ENCODE measurements at places on chromosomes 16 and 17.

GRCh38 chr16:83940630-83941378 lies 12.2 kb upstream of the OSGIN1 start:
- DNase-seq, result no peak

DNA sequence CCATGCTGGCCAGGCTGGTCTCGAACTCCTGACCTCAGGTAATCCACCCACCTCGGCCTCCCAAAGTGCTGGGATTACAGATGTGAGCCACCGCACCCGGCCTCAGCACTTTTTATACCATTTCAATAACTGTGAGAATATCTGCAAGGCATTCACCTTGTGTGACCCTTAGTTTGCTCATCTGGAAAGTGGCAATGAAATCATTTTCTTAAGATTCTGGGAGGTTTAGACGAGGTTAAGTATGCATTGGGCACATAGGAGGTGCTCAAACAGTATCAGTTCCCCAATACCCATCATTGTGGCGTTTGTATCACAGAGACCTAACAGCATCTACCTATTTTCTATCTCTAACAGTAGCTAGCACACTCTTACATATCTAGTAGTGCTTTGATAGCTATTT lies 481.9 kb upstream of the ERCC4 start:
- no peak for DNase-seq

DNA sequence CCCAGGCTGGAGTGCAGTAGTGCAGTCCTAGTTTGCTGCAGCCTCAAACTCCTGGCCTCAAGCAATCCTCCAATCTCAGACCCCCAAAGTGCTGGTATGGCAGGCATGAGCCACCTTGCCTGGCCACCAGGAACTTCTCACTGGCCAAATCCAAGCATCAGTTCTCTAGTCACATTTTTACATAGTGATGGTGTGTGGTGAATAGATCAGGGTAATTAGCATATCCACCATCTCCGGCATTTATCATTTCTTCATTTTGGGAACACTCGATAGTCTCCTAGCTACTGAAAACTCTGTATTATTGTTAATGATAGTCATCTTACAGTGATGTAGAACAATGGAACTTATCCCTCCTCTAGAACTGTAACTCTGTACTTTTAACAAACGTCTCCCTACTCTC lies 58.3 kb downstream of the RAB11FIP4 start:
- no peak for DNase-seq

GRCh38 chr16:86707171-86707570 lies 128.8 kb downstream of the FOXL1 start:
- DNase-seq, result no peak

- no peak for DNase-seq
Measured at GRCh38 chr16:66913081-66913480, 5.6 kb downstream of the CDH16 start.

DNA sequence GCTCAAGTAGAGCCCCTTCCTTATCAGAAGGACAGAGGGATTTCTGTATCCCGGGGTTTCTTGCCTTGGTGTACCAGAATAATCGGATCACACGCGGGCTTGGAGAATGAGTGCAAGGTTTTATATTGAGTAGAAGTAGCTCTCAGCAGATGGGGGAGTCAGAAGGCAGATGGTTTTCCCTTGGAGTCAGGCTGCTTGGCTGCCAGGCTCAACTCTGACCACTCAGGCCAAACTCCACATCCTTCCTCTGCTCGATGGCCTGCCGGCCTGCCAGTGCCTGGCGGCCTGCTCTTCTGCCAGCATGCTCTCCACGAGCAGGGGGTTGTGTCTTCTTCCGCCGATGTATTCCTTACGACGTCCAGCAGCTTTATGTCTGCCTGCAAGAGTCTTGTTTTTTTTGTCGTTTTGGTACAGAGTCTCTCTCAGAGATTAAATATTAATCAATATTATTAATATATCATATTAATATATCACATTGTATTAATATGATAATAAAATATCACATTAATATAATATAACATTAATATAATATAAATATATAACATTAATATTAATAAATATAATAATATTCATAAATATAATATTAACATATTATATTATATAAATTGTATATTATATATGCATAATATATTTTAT lies 229.2 kb upstream of the WSCD1 start:
- DNase-seq, result no peak

DNA sequence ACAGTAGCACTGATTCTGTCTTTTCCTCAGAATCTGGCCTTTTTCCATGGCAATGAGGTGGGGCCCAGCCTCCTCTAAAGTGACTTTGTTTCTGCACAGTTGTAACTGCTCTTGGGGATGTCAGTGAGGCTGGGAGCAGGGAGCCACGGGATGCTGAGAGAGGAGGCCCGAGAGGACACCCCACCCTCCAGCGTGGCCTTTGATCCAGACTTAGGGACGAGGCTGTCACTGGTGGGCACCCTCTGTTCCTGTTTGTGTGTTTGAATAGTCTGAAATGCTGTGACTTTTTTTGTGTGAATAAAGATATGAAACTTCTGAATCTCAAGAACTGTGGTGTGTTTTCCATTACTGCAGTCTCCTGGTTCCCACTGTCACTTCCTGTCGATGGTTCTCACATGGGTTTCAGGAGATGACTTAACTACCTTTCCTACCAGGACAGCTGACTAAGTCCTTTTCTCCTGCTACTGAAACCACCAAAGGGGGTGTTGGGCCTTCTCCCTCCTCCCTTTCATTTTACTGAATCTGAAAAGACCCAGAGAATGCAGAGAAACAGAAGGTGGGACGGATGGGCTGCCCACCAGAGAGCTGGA lies 18.6 kb downstream of the KCTD2 start:
- no peak for DNase-seq

- no peak for DNase-seq
Measured at GRCh38 chr17:42853597-42853967, 2.6 kb downstream of the AOC3 start.

- DNase-seq, result no peak
Measured at GRCh38 chr16:13391337-13391736, 489.9 kb downstream of the SHISA9 start.

DNA sequence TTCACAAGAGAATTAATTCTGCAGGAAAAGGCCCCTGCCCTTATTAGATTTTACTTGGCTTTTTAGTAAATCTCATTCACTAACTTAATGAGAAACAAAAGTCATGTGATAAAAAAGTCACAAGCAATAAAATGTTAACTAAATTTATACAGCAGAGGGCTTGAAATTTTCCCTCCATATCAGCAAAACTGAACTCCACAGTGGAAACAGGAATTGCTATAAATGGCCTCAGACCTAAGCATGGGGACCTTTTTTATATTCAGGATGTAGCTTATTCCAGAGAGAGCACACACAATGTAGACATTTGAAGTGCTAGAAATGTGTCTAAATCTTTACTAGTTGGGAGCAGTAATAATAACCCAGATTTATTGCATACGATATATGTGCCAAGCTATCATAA lies 291.5 kb downstream of the C16orf95 start:
- no peak for DNase-seq

DNA sequence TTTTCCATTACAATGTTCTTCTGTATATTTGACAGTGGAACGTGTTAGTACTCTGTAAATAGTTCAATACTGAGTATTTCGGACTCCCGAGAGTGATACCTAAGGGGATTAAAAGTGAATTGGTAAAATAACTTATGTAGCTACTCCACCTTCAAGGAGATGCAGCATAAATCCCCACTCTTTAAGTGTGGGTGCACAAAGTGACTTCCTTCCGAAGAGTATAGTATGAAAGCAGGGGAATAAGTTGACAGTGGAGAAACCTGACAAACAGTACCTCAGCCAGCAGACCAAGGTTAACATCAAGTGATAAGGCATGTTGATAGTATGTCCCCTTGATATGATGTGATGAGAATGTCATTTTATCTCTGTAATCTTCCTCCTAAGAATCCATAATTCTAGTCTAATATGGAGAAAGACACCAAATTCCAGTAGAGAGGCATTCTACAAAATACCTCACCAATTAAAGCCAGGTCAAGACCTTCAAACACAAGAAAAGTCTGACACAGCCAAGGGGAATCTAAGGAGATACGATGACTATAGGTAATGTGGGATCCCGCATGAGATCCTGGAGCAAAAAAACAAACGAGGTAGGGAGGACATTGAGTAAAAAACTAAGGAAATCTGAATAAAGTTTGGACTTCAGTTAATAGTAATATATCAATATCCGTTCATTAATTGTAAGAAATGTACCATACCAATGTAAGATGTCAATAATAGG lies 1.8 kb upstream of the ZPBP2 start:
- no peak for DNase-seq

DNA sequence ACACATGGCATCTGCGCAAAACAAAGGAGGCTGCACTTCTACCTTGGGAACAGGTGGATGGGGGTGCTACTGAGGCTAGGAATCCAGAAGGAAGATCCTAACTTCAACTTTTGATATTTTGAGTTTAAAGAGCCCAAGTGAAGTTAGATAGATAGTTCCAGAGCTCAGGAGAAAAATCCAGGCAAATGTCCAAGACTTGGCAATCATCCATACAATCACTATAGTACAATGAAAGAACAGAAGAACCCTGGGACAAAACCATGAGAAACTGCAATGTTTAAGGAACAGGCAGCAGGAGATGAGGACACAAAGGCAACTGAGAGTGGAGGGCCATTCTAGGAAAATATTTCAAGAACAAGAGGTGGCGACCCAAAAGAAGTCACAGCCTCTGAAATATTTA lies 12.4 kb downstream of the CDYL2 start:
- DNase-seq, result no peak

- DNase-seq, result no peak
Measured at GRCh38 chr16:2883458-2883908, 468 bp downstream of the FLYWCH2 start.

DNA sequence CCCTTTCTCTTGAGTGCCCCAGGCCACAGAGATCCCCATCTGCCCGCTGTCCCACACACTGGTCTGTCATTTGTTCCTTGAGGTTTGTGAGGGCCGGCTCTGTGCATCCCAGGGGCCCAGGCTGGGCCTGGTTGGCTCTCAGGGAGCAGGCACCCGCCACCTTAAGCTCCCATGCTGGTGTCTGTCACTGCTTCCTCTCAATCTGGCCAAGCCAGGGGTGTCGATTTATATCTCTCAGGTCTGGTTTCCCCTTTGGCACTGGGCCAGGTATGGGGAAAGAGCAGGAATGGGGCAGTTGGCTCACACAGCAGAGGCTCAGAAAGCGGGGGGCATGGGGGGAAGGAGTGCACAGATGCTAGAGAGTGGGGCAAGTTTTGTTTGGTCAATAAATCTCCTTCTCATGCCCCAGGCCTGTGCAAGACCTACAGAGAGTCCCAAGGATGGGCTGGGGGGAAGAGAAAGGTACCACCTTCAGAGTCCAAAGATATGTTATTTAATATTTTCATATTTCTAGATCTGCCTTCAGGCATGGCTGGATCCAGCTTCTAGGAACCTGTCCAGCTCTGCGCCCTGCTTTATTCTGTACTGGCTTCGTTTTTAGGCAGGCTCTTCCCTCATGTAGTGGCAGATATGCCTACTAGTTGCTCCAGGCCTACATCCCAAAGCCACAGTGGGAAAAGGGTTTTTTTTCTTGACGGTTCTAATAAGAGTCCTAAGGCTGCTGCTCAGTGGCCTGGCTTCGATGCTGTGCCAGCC lies 34.3 kb downstream of the IL4R start:
- no peak for DNase-seq

DNA sequence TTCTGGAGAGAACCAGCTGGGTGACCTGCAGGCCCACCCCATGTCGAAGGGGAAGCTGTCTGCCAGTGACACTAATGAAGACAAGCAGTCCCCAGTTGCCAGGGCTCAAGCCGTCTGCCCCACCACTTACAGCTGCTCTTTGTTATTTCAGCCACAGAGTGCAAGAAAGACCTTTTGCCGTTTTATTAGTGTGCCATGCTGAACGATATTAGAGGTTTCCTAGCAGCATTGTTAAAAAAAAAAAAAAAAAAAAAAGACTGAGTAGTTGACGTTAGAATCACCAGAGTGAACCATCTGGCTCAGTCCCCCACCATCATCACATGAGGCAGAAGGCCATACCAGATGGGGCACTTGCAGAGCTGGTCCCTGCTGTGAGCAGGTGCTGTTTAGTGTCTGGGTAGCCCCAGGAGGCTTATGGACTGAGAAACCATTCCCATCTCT lies 26.5 kb upstream of the SLC39A11 start:
- DNase-seq, result no peak

GRCh38 chr17:82662711-82663261 lies 14.5 kb upstream of the WDR45B start:
- no peak for DNase-seq

GRCh38 chr16:66223176-66223780 lies 143.2 kb upstream of the CDH5 start:
- DNase-seq, result no peak

- no peak for DNase-seq
Measured at GRCh38 chr17:5789528-5789927, 205.2 kb upstream of the NLRP1 start.

DNA sequence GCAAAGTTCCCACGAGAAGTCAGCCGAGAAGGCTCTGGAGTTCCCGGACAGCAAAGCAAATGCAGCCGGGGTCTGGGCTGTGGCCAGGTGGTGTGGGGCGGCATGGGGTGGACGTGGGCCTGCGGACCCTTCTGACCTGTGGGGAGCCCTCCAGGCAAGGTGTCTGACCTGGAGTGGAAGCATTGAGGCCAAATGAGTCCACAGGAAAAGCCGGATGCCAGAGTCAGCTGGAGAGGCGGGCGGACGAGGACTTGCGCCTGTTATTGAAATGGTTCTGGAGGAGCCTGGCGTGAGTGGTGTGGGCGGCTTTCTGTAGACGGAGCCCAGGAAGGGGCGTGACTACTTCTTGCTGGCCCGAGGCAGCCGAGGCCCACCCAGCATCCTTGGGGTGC lies 50.5 kb upstream of the ZNF750 start:
- no peak for DNase-seq

DNA sequence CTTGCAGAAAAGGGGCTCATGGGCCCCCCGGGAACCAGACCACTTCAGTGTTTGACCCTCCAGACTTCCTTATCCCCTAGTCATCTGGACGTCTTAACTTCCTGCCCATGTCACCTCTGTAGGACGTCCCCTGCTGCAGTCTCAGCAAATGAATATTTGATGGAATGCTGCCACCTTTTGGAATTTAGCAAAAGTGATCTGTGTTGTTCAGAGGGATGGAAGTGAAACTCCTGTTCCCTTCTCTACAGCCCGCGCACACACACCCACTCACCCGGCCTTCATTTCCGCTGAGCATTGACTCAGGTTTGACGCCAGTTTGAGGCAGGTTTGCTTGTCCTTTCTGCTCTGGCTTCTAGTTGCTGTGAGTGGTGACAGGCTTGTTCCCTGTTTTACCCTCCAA lies 507.2 kb upstream of the EEF2KMT start:
- DNase-seq, result no peak

DNA sequence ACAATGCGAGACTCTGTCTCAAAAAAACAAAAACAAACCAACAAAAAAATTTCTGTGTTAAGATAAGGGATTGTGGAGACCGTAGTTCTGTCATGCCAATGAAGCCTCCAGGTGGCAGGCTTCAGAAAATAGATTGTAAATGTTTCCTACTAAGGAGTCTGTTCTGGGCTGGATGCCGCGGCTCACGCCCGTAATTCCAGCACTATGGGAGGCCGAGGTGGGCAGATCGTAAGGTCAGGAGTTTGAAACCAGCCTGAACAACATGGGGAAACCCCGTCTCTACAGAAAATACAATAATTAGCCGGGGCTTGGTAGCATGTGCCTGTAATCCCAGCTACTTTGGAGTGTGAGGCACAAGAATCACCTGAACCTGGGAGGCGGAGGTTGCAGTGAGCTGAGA lies 4.4 kb upstream of the SNX29 start:
- DNase-seq, result no peak

Data from stimulated activated CD8-positive, alpha-beta memory T cell treated with anti-CD3 and anti-CD28 coated beads, Interleukin-12 subunit alpha, Interleukin-12 subunit beta, amount 100 ng/mL, for 1 hour (primary cell).